Thyroid gland (tissue), 4 donors: ENCODE measurements at places on chromosomes 11 and 22. TPM values are rescaled to one million over a fixed set of nuclear protein-coding genes. Genes with fewer than 3 reads are reported as not detected.

BATF2 gene
- total RNA-seq, result 9.1 TPM

DNA sequence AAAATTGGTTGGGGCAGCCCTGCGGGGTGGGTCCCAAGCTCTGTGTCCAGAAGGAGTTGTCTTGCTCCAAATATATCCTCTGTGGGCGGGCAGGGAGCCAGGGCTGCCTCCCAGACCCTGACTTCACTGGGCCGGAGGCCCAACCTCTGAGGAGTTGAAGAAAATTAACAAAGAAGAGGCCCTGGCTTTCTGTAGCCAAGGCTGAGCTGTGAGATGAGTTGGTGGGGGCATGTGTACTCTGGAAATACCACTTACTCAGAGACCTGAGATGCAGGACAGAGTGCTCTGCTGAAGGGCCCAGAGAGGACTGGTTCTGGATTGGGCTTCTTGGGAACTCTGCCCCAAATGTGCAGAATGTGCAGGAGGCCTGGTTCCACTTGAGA, 96.3 kb downstream of the SWAP70 start:
- DNase-seq, result peak; percentile 89

GRCh38 chr11:10401256-10401655, 53.8 kb upstream of the AMPD3 start:
- DNase-seq, result no peak

GRCh38 chr11:1485504-1485885, 1.1 kb downstream of the MOB2 start:
- DNase-seq, result no peak
